GM20000 (cell line): ENCODE measurements at places on chromosomes 16 and 17.
A peak's percentile ranks its signal among the peaks of the same experiment; 100 is the strongest.

- DNase-seq: no peak
These were observed 2.2 kb downstream of the PRM1 start for GRCh38 chr16:11278681-11279628.

- DNase-seq: no peak
These were observed 135.2 kb upstream of the CPHXL start for GRCh38 chr16:75861311-75862097.

- no peak for DNase-seq
These were observed 18.7 kb upstream of the MTSS2 start for GRCh38 chr16:70704586-70704985.

GRCh38 chr16:47043970-47044684 lies 70.7 kb upstream of the DNAJA2 start:
- no peak for DNase-seq

DNA sequence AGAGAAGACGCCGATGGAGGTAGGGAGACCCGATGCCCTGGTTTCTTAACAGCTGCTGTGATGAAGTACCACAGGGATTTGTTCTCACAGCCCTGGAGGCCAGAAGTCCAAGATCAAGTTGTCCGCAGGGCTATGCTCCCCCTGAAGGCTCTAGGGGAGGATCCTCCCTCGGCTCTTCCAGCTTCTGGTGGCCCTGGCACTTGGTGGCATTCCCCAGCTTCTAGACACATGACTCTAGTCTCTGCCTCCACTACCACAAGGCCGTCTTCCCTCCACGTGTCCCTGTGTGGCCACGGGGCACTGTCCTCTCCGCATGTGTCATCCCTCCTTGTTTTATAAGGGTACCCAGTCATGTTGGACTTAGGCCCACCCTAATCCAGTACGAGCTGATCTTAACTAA lies 375.2 kb downstream of the SLC39A11 start:
- no peak for DNase-seq

- DNase-seq: no peak
These were observed 45.2 kb downstream of the AXIN2 start for GRCh38 chr17:65515959-65516948.

DNA sequence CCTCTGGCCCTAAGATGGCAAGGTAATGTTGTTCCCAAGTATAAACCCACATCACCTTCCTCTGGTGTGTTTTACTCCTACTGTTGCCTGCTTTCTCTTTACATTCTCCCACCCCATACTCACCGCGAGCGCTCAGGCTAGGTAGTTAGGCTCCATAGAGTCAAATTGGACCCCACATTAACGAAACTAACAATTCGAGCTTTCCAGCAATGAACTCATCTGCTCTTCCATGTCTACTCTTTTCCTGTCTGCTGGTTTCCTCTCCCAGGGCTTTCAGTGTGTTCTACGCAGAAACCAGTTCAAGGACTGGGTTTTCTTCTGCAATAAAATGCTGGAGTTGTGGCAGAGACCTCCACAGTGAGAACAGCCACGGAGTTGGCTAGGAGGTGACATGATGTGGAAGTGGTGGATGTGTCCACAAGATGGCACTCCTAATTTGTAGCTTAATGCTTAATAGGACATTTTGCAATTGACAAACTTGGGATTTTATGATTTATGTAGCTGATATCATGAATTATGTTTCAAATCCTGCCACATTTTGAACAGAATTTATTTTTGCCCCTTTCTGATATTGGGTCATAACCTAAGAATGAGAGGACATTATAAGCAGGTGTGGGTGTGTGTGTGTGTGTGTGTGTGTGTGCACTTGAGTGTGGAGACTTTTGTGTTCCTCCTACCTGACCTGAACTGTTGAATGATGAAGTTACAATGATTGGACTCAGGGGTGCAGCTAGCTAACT lies 2.2 kb upstream of the UQCRC2 start:
- peak; percentile 17 for DNase-seq

DNA sequence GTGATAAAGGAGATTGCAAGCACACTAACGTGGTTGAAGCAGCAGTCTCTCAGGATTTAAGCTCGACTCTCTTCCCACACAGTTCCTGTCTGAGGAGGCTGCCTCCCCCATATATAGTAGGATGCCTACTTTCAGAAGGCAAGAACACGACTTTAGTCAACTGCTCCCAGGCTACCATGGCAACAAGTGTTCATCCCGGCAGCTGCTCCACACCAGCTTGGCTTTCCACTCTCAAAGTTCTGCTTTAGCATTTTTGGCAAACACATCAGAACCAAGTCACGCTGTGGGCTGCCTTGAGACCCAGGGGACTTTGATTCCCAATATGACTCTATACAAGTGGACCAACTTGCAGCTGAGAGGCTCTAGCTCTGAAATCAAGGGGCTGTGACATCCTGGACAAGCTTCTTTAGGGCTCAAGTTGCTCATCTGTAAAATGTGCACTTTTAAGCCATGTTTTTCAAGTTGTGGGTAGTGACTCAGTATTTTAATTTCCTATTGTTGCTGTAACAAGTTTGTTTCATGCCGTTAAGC lies 16.5 kb downstream of the ZP2 start:
- peak; percentile 19 for DNase-seq

GRCh38 chr17:57834146-57834741 lies 15.6 kb downstream of the MRPS23 start:
- DNase-seq: no peak

DNA sequence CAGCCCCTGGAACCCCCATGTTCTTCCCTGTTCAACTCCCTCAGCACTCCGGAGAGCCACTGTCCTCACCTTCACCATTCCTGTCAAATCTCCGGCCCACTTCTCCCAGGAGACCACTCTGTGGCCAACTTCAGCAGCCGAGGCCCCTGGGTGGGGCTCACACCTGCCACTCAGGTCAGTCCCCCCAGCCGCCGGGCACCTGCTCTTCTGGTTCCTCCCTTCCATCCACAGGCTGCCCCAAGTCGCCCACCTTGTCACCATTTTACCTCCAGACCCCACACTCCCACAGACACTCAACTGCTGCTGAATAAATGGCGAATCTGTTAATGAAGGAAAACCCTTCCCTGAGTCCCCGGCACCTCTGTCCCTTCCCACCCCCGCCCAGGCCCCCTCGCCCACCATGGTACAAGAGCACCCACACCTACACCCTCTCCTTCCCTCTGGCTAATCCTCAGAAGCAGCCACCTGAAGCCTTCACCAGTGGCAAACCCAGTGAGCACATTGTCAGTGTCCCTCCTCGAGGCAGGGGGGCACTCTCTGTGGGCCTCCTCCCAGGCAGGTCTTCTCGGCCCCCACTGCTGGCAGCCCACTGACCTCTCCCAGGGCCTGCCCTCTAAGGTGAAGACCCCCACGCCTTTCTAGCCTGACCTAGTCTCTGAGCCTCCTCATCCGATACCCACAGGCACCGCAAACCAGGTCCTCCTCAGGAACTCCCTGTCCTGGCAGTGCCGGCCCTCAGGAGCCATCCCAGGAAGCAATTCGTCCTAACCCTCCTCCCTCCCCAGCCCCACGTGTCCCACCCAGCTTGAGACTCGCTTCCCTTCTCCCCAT lies 8.2 kb downstream of the CANT1 start:
- no peak for DNase-seq

DNA sequence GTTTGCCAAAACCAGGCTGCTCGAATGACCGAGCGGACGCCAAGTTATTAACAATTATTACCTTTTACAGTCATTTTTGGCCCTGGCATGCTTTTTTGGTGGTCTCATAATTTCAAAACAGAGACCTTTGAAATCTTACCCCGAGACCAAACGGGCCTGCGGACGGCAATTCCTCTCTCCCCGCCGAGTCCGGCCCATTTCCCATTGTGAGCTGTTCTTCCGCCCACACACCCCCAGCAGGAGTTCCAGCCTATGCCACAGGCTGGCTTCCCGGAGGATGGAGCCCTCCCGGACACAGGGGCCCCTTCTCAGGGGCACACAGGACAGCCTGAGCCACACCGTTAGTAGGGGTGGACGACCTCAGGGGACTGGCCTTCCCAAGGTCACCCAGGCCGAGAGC lies 130.7 kb downstream of the C16orf95 start:
- DNase-seq: no peak

- DNase-seq: no peak
These were observed 187.4 kb downstream of the C16orf95 start for GRCh38 chr16:87129771-87130170.

GRCh38 chr17:50642722-50643656 lies 8.3 kb downstream of the ABCC3 start:
- no peak for DNase-seq

- DNase-seq: no peak
These were observed 47.7 kb downstream of the ZFHX3 start for GRCh38 chr16:73000020-73000906.

DNA sequence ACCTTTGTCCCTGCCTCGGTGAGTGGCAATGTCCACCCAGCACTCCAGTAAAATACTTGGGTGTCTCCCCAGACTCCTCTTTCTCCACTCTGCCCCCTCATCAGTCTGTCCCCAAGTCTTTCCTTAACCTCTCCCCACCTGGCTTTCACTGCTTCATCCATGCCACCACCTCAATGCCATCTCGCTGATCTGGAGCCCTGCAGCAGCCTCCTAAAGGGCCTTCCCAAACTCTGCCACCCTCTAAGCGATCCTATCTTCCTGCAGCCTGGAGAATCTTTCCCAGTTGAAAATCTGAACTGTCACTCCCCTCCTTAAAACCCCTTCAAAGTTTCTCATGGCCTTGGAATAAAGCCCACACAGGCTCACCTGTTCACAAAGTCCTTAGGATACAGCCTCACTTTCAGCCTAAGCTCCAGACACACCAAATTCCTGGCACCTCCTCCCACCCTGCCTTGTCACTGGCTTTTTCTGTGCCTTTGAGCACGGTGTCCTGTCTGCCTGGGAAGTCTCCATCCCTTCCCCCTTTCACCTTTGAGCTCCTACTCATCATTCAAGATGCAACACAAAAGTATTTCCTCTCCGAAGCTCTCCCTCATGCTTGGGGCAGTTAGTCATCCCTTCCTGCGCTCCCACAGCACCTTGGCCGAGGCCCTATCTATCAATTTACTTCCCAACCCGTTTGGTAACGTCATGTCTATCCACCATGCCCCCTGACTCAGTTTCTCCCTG lies 2.8 kb downstream of the WNK4 start:
- no peak for DNase-seq

DNA sequence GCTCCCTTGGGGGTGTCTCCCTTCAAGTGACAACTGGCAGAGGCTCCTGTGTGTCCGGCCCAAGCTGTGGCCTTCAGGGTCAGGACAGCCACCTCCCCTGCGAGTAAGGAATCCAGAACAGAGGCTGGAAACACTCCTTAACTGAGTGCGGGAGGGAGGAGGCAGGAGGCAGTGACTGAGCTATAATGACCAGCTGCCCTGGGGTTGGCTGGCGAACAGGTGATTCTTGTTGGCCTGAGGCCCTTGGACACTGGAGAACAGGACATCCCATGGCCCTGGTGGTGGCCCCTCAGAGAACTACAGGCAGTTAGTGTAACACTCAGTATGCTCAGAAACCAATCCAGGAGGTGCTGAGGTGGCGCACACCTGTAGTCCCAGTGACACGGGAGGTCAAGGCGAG lies 9.4 kb upstream of the SNAI3 start:
- no peak for DNase-seq

GRCh38 chr16:27475561-27475960 lies 73.6 kb downstream of the IL21R start:
- DNase-seq: no peak

DNA sequence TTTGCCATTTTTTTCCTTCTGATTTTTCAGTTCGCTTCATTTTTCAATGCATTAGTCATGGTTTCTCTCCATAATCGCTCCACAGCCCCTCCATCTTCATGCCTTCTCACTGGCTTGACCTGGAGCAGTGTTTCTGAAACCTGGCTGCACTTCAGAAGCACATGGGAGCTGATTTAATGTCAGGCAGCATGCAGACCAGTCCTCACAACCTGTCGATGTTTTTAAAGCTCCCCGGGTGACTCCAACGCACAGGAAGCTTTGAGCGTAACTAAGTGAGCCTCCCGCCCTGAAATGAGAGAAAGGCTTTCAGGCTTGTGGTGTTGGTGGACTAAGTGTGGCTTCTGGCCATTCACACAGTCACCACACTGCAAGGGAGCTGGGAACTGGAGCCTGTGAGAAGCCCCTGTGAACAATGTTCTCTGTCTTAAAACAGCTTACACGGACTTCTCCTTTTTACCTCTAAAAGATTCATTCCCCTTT lies 16.8 kb upstream of the DRG2 start:
- peak; percentile 25 for DNase-seq

- no peak for DNase-seq
These were observed 670 bp upstream of the CTF1 start for GRCh38 chr16:30895627-30896260.

- DNase-seq: no peak
These were observed 204.9 kb downstream of the LGALS9B start for GRCh38 chr17:20262226-20263114.

DNA sequence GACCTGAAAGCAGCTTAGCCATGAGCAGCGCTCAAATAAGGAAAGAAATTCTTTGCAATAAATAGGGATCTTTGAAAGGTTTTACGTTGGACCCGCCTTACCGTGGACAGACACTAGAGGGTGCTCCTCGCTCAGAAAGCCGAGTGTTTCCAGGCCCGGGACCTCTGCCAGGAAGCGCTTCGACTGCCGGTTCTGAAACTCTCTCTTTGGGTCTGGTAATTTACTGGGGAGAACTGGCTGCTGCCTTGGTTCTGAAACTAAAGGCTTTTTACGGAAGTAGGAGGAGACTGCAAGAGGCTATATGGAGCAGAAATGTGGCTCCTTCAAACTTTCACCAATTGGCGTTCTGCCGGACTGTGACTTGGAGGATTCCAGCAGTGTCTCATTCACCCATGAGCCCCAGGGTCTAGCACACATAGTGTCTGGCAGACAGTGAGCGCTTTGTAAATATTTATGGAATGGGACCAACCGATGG lies 45.6 kb upstream of the HOXB9 start:
- DNase-seq: peak; percentile 74

DNA sequence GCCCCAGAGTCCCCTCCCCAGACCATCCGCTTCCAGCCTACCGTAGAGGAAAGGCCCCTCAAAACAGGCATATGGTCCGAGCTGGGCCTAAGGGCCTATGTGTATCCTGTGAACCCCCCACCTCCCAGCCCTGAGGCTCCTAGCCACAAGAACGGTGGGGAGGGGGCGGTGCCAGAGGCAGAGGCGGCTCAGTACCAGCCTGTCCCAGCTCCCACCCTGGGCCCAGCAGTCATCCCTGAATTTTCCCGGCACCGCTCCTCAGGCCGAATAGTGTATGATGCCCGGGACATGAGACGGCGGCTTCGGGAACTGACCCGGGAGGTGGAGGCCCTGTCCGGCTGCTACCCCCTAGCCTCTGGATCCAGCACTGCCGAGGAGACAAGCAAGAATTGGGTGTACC lies 1.1 kb downstream of the SPEM1 start:
- DNase-seq: no peak

DNA sequence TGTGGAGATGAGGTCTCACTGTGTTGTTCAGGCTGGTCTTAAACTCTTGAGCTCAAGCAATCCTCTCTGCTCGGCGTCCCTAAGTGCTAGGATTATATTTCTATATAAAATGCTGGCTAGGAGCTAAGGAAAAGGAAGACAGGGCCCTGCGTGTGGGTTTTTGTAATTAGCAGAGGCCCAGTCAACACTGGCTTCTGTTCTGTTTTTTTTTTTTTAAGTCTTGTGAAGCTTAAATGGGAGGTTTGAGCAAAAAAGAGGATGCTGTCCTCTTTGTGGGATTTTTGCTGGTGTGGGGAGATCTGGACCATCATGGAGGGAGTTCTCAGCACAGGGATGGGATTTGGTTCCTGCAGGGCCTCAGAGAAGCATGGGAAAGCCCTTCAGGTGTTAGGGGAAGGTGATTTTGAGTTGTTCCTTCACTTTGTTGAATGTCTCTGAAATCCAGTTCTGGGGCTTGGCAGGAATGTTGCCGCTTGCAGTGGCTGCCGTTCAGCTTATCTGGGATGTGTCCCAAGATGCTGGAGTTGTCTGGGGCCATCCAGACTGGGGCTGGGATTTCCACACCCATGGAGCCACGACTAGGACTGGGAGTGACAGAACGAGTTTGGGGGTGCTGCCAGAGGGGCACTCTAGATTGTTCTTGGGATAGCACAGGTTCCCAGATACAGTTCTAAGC lies 4.2 kb downstream of the PYCARD start:
- DNase-seq: no peak
